ENCODE measurements at places on chromosomes 16 and 17.

GRCh38 chr16:17529982-17530760, 59.4 kb upstream of the XYLT1 start:
- DNase-seq: no peak

GRCh38 chr16:11464241-11464640, 119.0 kb downstream of the RMI2 start:
- no peak for DNase-seq

DNA sequence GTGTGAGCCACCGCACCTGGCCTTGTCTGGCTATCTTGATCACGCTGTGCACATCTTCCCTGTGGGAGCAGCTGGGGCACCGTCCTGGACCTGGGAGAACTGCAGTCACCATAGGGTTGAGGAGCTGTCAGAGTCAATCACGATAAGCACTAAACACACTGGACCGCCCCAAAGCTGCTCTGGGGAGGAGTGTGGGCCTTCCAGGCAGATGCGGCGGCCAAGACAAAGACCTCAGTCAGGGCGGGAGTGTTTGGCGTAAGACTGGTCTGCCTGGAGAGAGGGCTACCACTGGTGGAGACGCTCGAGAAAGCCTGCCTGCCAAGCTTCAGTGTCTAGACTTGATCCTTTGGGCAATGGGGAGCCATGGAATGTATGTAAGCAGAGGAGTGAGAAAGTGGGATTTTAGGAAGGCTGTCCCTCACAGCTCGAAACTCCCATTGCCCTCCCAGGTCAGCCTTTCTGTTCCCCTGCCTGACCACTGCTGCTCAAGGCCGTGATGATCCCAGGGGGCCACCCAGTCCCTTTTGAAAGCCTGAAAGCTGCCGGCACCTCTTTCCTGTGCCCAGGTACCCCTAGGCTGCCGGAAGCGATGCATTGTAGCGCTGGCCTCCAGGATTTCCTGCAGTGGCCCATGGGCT, 29.3 kb upstream of the CIBAR2 start:
- DNase-seq: no peak

DNA sequence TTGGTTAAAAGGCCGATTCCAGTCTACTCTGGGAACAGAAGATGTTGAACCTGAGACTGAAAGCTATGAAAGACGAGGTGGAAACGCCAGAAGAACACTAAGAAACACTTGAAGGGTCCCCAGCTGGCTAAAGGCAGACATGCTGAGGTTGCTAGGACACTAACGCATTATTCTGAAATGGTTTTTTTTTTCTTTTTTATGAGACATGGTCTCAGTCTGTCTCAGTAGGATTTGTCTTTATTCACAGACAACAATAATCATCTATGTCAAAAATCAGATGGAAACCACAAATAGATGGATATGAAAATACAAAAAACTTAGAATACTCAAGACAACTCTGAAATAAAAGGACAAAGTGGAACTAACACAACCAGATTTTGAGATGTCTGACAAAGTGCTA, 35.0 kb upstream of the RASD1 start:
- DNase-seq: no peak

- DNase-seq: no peak
These were observed 6.0 kb upstream of the CPD start for GRCh38 chr17:30372755-30373154.

DNA sequence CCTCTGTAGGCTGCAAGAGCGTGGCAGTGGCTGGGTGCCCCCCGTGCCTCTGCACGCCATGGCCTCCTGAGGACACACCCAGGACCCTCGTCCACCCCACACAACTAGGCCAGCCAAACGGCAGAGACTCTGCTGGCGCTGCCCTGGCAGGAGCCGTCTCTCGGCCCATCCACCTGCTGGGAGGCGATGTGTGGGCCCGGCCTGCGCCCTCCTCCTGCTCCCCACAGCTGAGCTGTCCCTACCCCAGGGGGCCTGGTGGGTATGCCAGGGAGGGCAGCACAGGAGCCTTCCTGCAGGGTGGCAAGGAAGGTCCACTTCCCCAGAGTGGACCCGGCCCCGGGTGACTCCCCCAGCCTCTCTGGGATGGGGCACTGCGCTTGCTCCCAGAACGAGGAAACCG, 7.0 kb downstream of the RNF166 start:
- no peak for DNase-seq

- no peak for DNase-seq
These were observed 431.4 kb downstream of the SHISA9 start for GRCh38 chr16:13332713-13333255.

DNA sequence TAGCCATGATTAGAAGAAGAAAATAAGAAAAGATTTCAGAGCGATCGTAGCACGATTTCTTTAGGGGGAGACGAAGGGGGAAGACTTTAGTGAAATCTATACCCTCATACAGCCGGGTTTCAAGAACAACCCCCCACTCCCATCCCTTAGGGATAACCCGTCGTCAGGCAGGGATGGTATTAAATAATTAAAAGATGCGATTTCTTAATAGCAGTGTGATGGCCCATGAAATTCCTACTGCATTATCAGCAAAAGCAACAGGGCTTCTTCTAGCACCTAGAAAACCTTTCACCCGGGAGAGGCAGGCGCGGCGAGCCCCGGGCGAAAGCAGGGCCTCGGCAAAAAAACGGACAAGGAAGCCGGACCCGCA, 1.4 kb downstream of the CDH11 start:
- DNase-seq: no peak

GRCh38 chr17:72976971-72977770, 115.3 kb downstream of the SLC39A11 start:
- DNase-seq: no peak

- no peak for DNase-seq
These were observed 2.9 kb downstream of the RDM1 start for GRCh38 chr17:35927714-35928113.

DNA sequence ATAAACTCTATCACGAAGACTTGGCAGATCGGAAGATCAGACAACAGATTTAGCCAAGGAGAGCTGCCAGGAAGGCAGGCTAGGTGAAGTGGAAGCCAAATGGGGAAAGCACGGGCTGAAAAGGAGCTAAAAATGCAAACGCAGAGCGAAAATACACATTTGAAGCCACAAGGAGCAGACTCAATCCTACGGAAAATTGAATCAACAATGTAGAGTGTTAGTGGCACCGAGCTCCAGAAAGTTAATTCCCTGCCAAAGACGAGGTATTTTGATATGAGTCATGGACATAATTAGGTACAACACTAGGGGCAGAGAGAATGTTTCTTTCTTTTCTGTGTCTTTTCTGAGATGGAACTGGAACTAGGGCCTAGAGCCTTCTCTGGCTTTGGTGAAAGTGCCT, 20.7 kb downstream of the GSG1L start:
- DNase-seq: no peak

Measured in effector CD4-positive, alpha-beta T cell (primary cell).